ENCODE measurements at places on chromosomes 1 and 21.

- DNase-seq = no peak
Measured at GRCh38 chr1:84410328-84411095, 12.2 kb downstream of the DNASE2B start.

DNA sequence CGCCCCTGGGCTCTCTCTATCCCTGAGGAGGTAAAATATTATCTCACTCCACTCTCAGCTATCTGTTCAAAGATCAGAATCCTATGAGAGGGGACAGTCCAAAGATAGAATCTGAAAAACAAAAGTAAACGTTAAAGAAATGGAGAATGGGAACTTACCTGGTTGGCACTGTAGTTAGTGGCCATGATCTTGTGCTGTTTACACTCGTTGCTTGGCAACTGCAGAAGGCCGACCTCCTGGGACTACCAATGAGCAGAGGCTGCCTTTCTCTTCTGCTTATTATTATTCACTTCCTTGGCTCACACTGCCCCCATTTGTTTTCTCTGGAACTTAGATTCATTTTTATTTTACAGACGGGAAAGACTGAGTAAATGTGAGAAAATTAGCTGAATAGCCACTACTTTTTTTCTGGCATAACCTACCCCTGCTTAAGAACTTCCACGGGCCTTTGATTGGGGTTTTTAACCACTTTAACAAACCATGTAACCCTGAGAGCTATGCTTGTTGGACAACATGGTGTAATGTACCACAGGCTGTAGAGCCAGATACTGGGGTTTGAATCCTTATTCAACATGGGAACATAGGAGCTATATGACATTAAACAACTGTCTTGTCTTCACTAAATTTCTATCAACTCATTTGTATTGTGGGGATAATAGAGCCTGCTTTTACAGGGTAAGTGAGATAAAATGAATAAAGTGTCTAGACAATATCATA, at the start of gene CFAP126:
Gene CFAP126, minus strand, starts transcription at position 193 of the 717 bp plus-strand sequence. Its CDS starts 8 bp downstream, at position 185.
- peak; percentile 24 for DNase-seq

GRCh38 chr1:30806381-30807317, 49.1 kb upstream of the LAPTM5 start:
- no peak for DNase-seq

DNA sequence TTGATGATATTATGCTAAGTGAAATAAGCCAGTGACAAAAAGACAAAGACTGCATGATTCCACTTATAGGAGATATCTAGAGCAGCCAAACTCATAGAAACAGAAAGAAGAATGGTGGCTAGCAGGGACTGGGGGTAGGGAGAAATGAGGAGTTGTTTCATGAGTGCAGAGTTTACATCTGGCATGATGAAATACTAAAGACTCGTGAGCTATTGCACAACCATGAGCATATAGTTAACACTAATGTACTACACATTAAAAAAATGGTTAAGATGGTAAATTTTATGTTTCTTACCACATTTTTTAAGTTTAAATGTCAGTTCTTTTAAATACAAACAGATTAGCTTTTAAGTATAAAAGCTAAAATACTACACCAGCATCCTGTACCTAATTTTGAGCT, 57.8 kb downstream of the ESRRG start:
- DNase-seq = no peak

GRCh38 chr1:91124989-91125417, 103.2 kb upstream of the ZNF644 start:
- DNase-seq = no peak

DNA sequence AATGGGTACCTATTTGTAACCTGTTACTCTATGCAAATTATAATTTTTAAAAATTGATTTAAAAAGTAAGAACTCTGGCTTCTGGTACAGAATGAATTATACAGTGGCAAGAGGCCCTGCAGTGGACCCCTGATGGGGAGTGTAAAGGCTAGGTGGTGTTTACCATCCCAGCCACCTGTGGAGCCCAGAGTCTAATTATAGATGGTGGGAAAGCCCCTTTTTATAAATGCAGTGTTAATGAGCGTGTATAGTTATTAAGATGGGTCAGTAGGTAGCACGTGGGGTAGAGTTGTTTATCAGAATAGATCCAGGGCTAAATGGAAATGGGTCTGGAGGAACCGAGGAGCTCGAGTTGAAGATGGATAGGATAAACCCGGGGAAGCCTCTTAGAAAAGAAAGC, 13.9 kb upstream of the PRELP start:
- DNase-seq = no peak

GRCh38 chr21:37047079-37047478, 25.8 kb downstream of the PIGP start:
- no peak for DNase-seq

DNA sequence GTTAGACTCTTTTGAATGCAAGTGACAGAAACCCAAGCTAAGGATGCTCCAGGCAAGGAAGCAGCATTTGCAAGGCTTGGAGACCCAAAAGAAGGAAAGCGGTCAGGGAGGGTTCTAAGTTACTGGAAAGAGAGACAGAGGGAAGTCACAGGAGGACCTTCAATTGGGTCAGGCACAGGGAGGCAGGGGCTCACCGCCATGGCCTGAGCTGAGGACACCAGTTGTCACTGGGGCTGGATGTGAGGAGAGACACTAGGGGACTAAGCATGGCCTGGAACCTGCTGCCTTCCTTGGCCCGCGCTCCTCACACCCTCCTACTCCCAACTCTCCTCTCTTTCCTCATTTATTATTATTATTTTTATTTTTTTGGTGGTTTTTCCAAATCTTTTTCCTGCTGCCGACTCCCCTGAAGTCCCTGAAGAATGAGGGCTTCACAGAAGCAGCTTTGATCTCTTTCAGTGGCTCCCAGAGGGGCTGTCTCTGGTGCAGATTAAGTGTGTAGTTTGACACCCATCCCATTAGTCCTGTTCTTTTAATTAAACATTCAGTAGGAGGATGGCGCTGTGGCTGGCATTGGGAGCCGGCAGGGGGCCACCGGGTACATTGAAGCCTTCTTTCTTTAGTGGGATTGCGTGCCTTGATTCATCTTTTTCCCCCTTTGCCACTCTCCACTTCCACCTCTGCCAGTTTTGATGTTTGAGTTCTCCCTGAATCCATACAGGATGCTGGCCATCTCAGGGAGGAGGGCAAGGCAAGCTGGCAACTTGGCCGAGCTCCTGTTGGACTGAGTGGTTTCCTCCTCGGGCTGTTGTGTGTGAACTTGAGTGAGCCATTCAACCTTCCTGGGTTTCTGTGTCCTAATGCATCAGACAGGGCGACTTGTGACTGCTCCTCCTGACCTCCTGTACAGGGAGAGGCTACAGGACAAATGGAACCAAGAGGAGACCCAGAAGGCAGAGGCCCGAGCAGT, 59.3 kb downstream of the MDM4 start:
- no peak for DNase-seq

- DNase-seq = no peak
Measured at GRCh38 chr1:38062361-38063288, 16.0 kb upstream of the POU3F1 start.

GRCh38 chr1:116908820-116909511, 750 bp upstream of the PTGFRN start:
- no peak for DNase-seq

GRCh38 chr1:219125342-219125741, 48.3 kb upstream of the LYPLAL1 start:
- no peak for DNase-seq

DNA sequence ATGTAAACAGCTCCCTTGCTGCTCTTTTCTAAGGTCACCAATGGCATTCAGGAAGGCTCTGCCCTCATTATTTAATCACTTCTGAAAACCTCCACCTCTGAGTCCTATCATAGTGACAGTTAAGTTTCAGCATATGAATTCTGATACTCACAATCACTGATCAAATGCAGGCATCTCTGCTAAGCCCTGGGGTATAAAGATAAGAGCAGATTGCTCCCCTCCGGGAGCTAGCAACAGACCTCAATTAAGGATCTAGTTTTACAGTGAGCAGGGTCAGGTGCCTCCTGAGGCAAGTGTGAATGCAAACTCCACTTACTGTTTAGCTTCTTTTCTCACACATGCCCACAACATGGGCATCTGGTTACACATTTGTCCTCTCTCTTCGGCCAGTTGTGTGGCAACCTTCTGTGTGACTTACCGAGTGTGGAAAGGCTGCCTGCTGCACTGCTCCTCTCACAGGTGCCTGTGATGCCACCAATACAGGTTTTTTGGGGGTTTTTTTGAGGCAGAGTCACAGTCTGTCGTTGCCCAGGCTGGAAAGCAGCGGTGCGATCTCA, 15.0 kb downstream of the IL10RB start:
- no peak for DNase-seq

- no peak for DNase-seq
Measured at GRCh38 chr1:224089583-224089982, 24.3 kb upstream of the FBXO28 start.

- no peak for DNase-seq
Measured at GRCh38 chr1:48853006-48853405, 76.3 kb upstream of the BEND5 start.

GRCh38 chr1:21095976-21096375, 80.7 kb downstream of the EIF4G3 start:
- DNase-seq = no peak

GRCh38 chr1:15506831-15507230, 17.2 kb downstream of the CASP9 start:
- DNase-seq = no peak

DNA sequence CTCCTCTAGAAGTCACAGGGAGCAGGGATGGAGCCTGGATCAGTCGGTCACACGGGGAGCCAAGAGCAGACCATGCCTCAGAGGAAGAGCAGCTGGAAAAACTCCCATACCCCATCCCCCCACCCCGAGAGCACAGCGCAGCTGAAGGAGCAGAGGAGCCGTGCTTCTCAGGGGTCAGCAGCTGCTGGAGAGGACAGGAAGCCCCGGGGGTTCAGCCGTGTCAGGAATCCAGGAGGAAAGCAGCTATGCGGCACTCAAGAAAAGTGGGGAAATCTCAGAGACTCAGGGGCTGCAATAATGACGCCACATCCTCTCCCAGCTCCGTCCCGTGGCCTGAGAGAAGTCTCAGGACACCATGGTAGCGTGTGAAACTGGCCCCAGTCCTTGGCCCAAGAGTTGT, 102.3 kb downstream of the NPHP4 start:
- DNase-seq = no peak

GRCh38 chr1:62131093-62131725, 63.4 kb upstream of the L1TD1 start:
- DNase-seq = no peak

Measured in stimulated activated CD4-positive, alpha-beta T cell treated with anti-CD3 and anti-CD28 coated beads, TNF-alpha, amount 100 ng/mL, for 24 hours (primary cell).